ENCODE measurements at places on chromosomes 3 and 15.
A peak's percentile ranks its signal among the peaks of the same experiment; 100 is the strongest.

GRCh38 chr3:174596447-174596982, 262.6 kb upstream of the NAALADL2 start:
- no peak for DNase-seq

DNA sequence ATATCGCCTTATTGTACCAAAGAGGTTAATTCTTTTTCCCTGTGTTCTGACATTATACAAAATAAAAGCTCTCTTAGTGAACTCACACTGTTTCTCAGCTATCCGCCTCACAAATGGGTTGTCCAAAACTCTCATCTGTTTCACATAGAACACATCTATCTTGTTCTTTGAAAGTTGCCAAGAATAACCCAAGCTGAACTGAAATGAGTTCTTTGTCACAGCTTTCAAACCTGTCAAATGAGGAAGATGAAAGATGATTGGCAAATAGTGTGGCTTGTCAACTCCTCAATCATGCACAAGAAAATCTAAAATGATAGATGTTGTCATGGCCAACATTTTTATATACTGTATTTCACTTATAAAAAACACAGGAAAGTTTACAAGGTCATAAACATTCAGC, 168.1 kb upstream of the OSTN start:
- DNase-seq: no peak

DNA sequence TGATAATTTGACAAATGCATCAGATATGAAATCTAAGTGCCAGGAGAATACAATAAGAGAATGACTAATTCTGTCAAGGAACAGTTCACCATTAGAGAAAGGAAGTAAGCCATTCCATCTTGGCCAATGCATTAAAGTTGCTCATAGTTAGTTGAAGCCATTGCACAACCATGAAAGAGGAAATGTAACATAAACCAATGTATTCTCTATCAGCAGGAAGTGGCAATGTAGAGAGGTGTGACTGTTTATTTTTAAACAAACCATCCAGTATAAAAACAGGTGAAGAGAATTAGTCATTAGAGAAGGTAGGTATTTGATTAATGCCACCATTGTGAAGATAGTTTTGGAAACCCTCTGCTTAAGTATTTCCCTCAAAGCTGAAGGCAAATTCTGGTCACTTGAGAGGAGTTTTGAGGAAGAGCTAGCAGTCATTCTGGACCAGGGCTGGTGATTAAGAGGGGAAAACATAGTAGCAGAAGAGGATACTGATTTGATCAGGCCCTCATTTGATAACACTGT, 10.7 kb upstream of the ANXA2 start:
- DNase-seq: peak; percentile 68

DNA sequence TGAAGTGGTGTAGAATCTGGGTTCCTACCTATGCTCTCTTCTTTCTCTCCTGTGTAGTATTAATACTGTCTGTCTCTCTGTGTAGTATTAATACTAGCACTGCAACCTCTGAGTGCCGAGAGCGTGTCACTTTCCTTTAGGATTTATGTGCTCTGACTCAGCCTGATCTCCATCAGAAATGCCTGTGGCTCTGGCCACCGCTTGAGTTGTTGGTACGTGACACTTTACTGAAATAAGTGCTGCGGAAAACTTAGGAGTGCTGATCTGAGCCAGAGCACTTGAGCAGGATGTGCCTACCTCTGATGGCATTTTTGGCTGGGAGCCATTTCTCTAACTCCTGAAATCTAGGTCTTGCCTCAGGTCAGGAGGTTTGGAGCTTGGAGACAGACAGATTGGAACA, 807.4 kb downstream of the SQOR start:
- DNase-seq: no peak

GRCh38 chr15:83653639-83654378, at the start of gene ADAMTSL3:
Gene ADAMTSL3 (plus strand): TSS chr15:83654123. CDS start chr15:83655762, 1,639 bp downstream.
- no peak for DNase-seq

DNA sequence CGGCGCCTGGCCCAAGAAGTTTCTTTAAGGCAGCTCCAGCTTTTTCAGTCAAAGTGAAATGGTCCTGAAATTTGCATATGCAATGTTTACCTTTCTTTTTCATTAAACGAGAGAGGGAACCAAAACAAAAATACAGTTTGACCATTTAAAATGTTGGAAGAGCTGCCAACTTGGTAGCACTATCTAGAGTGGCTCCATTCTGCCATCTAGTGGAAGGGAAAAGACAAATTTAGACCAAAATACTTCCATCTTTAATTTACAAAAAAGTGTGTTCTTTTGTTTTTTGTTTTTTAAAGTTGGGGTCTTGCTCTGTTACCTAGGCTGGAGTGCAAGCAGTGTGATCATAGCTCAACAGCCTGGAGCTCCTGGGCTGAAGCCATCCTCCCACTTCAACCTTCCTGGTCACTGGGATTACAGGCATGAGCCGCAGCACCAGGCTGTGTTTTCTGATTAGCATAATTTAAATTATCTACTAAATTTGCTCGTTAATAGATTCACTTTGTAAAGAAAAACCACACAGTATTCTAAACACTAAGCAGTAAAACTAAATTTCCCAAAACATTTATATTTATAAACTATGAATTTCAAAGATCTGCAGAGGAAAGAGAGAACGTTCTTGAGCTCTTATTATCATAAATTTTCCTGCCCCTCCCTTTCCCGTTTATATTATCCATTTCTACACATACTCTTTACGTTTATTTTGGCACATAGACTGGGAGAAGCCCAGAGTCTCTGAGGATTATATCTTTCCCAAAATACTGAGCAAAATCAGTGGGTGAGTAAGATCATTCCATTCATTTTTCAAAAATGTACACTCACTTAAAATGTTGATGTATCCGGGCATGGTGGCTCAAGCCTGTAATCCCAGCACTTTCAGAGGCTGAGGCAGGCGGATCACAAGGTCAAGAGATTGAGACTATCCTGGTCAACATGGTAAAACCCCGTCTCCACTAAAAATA, 15.4 kb upstream of the RFC4 start:
- DNase-seq: peak; percentile 66

- DNase-seq: peak; percentile 91
Observed at GRCh38 chr3:44648564-44649229, at the start of gene ZNF35. Gene ZNF35 (plus strand): TSS chr3:44648732. CDS start chr3:44651068, 2,336 bp downstream.

GRCh38 chr15:34994925-34995324, 6.8 kb upstream of the ZNF770 start:
- no peak for DNase-seq
